ENCODE measurements at places on chromosomes 4 and X.

DNA sequence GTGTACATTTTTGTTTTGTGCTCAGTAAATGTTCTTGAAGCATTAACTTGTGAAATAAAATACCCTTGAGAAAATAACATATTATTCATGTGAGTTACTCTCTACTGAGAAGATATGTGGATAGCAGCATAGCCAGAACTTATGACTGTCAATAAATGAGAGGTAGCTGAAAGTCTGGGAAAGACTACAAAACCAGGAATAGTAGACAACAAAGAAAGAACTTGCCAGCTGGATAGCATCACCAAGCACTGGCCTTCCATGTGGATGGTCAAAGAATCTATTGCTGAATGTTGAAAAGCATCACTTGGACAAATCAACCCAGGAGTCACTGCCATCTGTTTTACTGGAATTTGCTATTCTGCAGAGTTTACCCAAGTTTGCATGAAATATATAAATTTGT is 650.0 kb upstream of the HTR2C start:
- DNase-seq: no peak

GRCh38 chr4:124025428-124025827 is 628.8 kb downstream of the SPRY1 start:
- DNase-seq: no peak

DNA sequence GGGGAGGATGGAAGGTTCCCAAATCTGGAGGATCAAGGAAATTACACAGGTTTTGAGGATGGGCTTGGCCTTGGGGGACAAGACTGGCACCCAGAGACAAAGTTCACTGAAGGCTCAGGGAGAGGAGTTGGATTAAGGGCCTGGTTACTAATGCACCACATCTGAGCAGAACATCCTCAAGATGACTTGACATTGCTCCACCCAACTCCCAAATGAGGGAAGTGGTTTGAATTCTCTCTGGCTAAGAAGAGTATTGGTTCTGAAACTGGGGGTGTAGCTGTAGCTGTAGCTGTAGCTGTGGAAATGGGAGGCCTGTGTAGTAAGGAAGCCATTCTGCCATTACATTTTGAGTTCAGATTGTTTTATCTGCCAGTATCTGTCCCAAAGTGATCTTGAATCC is 129.4 kb downstream of the RASL11B start:
- no peak for DNase-seq

- DNase-seq: no peak
These were observed 3.7 kb downstream of the PRDM5 start for GRCh38 chr4:120918788-120919187.

GRCh38 chr4:142366769-142367181 is 479.3 kb downstream of the INPP4B start:
- DNase-seq: no peak

DNA sequence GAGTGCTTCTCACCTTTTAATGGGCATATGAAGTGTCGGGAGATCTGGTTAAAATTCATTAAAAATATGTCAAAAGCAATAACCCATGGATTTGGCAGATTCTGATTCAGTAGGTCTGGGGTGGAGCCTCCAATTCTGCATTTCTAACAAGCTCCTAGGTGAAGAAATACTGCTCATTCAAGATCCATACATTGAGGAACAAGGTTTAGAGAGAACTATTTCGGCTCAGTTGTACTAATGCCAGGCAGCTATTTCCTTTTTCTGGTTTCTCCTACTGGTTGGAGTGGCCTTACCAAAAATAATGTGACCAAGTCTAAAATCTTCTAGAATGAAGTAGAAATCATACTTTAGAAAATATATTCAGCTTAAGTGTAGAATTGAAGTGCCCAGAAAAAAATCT is 117.5 kb downstream of the TSPAN7 start:
- DNase-seq: no peak

- no peak for DNase-seq
These were observed 122.4 kb upstream of the GPM6A start for GRCh38 chr4:175934506-175934905.

DNA sequence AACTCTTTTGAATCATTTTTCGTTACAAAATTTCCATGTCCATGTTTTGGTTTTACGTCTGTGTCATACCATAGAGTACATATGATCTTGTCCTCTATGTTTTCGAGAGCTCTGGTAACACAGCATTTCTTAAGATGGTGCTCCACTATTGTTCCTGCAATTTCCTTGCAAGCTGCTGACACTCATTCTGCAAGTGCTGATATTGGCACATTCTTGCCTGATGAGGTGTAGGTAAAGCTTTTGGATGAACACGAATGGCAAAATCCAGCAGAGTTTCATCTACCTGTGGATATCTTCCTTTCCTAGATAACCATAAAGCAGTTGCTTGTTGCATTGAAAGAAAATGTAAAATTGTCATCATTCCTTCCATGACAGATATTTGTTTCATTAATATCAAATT is 41.3 kb downstream of the MAGEB17 start:
- DNase-seq: no peak

GRCh38 chr4:173073939-173074500 is 94.6 kb upstream of the GALNT7 start:
- DNase-seq: no peak

DNA sequence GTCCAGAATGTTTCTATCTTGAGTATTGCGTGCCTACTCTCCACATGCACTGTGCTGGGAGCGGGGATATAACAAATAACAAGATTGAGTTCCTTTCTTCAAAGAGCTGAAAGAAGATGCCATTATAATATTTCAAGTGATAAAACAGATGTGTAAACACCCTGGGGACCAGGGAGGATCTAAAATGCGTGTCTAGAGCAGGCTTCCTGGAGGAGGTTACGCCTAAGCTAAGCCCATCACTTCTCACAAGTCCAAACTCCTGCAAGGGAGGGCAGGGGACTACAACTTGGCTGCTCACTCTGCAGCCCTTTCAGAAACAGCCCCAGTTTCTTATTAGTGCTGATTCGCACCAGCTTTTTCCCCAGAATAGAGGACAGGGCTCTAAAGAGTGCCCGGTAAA is 21.5 kb downstream of the PTCHD1 start:
- no peak for DNase-seq

DNA sequence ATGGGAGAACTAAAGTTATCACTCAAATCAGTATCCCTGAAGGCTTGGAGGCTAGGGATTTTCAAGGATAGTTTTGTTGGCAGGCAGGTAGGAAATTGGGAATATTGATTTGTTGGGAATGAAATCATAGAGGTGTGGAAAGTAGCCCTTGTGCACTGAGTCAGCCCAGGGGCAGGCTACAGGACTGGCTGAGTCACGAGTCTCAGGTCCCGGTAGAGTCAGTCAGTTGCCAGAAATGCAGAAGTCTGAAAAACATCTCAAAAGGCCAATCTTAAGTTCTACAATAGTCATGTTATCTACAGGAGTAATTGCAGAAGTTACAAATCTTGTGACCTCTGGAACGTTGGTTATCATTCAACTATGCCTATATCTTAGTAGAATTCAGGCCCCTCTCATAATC is 153.1 kb downstream of the GC start:
- no peak for DNase-seq

DNA sequence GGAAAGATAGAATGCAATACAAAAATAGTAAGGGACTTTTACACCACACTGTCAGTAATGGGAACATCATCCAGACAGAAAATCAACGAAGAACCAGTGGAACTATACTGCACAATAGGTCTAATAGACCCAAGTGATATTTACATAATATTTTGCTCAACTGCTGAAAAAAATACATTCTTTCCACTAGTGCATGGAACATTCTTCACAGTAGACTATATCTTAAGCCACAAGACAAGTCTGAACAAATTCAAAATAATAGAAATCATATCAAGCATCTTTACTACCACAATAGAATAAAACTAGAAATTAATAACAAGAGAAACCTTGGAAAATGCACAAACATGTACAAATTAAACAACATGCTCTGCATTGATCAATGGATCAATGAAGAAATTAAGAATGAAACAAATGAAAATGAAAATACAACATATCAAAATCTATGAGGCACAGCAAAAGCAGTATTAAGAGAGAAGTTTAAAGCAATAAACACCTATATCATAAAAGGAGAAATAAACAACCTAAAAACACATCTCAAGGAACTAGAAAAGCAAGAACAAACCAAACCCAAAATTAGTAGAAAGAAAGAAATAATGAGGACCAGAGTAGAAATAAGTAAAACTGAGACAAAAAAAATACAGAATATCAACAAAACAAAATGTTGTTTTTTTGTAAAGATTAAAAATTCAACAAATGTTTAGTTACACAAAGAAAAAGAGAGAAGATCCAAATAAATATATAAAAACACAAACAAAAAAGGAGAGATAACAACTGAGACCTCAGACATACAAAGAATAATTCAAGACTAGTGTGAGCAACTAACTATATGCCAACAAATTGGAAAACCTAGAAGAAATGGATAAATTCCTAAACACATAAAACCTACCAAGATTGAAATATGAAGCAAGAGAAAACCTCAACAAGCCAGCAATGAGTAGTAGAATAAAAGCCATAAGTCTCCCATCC is 51.5 kb upstream of the ANTXR2 start:
- no peak for DNase-seq

GRCh38 chrX:46577221-46578005 is 3.8 kb downstream of the CHST7 start:
- no peak for DNase-seq

GRCh38 chr4:184395971-184396391 is 78.4 kb downstream of the IRF2 start:
- no peak for DNase-seq

DNA sequence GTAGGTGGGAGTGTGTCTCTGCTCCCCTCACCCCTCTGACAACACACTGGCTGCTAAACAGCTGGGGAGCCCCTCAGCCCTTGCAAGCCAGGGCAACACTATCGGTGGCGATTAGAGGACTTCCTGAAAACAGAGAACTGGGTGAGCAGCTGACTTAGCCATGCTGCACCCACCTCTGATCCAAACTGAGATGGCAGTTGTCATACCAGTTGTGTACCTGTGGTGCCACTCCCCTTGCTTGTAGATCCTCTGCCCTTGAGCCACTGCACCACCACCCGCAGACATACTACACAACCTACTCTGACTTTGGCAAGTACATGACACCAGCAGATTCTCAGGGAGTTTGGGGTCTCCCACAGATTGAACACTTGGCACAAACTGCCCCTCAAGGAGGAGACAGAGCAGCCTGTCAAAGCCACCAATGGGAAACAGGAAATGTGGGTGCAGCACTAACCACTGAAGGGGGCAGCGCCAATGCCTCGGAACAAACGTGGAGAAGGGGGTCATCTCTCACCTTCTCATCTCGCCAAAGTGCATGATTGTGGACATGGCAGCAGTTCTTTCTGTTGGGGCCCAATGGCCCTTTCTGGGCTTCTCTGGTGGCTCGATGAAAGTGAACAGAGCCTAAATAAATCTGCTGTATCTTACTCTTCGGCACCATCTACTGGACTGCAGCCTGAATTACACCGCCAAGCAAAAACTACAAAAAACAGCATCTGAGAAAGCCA is 119.8 kb downstream of the NEK1 start:
- no peak for DNase-seq

GRCh38 chr4:184329659-184330400 is 112.2 kb upstream of the ENPP6 start:
- no peak for DNase-seq

- no peak for DNase-seq
These were observed 137.3 kb upstream of the RXFP1 start for GRCh38 chr4:158384414-158384813.

- no peak for DNase-seq
These were observed 6.5 kb downstream of the FAM199X start for GRCh38 chrX:104172788-104173187.

DNA sequence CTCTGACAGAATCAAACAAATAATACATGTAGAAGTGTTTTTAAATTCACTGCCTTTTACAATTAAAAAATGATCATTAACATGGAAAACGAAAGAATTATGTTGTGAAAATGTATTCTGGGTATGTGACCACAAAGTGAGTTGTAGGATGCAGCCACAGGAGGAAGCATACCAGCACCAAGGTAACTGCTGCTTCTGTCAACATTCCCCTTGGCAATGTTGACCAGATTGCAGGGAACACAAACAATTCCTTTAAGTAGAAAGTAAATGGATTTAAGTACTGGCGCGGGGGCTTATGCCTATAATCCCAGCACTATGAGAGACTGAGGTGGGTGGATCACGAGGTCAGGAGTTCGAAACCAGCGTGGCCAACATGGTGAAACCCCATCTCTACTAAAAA is 1877.9 kb upstream of the PCDH7 start:
- DNase-seq: no peak

DNA sequence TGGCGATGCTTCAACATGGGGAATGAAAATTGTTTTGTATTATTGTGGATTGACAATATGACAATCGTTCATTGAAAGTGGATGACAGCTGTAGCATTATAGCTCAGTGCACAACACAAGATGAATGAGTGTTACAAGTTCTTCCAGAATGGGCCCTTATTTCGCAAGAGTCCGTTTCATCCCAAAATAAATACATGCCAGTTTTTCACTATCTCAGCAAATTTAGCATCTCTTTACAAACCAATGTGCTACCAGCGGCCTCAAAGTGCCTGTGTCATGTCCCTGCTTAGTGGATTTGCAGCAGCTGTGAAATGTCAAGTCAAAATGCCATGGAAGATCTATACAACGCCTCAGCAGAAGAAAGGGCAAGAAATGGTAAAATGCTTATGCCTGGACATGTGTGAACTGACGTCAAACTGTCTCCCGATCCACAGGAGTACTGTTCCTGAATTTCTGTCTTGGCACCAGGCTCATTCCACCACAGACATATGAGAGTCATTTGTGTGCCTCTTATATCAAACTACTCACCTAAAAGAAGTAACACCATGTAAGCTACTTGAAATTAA is 109.6 kb downstream of the MAML3 start:
- no peak for DNase-seq

DNA sequence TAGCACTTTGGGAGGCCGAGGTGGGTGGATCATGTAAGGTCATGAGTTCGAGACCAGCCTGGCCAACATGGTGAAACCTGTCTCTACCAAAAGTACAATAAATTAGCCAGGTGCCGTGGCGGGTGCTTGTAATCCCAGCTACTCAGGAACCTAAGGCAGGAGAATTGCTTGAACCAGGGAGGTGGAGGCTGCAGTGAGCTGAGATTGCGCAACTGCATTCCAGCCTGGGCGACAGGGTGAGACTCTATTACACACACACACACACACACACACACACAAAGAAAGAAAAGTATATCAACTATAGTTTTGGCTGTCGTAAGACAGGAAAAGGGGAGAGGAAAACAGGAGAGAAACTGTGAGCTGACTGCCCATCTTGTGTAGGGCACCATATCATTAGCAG is 171.7 kb downstream of the ADAMTS3 start:
- no peak for DNase-seq

DNA sequence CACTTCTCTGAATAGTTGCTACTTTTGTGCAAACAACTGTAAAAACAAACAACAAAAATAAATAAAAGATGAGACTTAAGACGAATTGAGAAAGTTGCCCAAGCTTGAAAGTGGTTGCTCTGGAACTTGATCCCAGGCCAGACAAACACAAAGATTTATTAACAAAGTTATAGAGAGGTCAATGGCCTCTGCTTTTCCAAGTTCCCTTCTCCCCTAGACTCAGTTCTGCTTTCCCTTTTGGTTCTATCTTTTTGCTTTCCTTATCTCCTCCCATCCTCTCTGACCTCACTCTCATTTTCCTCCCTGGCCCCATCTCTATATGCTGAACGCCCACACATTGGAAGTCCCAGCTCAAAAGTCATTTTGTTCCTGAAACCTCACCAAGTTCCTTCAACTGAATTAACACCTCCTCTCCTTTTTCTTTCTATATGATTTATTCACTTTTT is 82.7 kb downstream of the MXRA5 start:
- no peak for DNase-seq
